Stimulated activated CD4-positive, alpha-beta T cell treated with anti-CD3 and anti-CD28 coated beads, Interleukin-1b, Interleukin-23, amount 100 ng/mL, for 1 hour (primary cell): ENCODE measurements at places on chromosomes 2 and 18.

DNA sequence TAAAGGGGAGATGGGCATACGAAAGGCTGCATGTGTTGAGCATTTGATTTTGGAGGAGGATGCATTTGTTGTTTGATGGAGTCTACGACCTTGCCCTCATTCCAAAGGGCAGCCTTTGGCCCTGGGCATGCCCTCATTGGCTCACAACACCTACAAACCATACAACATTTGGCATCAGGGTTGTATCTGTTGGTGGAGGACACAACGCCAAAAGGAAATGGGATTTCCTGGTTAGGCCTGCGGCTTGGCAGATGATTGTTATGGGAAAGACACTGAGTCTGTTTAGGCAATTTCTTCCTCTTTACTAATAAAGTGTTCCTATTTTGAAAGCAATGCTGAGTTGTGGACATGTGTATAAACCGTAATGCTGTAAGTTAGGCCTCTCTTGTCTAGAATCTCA, 246.9 kb downstream of the LDLRAD4 start:
- no peak for DNase-seq

DNA sequence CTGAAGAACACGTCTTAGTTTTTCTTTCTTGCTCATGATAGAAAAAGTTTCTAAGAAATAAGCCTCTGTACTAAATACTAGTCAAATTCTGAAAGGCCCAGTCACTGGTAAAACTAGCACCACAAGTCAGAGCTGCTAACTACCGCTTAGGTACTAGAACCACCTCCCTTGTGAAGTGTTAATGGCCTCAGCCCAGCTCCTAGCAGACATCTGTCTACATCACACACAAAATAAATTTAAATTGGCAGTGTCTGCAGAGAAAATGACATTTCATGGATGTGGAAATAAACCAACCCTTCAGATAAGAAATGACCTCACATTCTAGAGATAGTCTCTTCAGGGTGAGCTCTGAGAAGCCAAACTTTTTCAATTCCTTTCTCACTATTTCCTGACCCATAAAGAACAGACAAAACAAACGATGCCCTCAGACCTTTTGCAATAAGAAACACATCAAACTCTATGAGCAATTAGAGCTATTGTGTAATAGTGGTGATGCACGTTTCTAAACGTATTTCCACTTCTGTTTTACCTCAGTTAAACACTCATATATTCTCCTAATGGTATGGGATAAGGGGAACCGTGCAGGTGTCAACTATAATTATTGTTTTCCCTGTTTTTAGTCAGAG, 70.3 kb upstream of the DSG1 start:
- no peak for DNase-seq

- no peak for DNase-seq
These were observed 45.6 kb downstream of the MTCL1 start for GRCh38 chr18:8750954-8751415.

DNA sequence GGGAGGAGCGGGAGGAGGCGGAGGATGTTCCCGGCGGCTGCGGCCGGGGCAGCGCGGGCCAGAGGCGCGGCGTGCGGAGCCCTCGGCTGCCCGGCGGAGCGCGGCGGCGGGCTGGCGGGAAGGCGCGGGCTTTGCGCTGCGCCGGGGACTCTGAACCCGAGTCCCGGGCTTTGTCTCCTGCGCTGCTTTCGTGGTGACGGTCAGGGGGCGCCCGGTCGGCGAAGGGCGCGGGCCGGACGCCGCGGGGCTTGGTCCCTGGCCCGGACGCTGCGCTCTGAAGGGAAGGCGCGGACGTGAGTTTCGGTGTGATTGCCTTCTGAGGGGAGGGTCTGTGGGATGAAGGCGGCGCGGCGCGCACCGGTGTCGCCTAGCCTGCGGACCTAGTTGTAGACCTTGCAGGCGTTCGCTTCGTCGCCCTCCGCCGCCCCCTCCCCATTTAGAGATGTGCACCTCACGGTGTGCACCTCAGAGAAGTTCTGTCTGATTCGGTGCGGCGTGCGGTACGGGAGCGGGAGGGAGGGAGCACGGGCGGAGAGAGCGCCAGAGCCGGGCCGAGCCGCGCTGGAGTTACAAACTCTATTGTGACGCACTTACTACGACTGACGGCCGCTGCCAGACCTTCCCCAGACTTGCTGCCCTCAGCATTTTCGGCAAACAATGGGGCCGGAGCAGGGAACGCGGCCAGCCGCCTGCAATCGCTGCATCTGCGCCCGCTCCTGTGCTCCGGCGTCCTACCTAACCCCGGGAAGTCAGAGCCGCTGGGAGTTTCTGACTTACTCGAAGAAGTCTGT, 2.1 kb downstream of the BCL2L11 start:
- DNase-seq, result peak; percentile 14

DNA sequence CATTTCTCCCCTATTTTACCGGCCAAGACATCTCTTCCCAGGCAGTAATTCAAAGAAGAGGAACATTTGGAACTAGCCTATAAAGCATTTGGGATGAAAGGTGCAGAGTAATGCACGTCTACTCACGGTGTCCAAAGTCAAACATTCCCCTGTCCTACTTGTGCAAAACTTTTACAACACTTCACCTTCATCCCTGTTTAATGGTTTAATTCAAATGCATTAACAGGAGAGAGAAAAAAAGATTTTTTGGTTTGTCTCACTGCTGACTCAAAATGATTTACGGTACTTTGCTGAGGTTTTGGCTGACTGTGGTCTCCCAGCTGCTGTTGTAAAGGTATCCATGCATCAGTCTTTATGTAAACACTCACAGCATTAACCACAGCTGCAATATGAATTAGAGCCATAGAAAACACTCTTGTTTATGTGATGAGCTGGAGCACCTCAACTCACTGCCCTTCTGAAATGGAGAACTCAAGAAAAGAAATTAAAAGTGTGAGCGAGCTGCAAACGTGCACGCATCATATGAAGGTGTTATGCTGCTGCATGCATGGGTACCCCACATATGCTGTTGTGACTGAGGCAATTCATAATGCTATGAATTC, 220.5 kb downstream of the PIEZO2 start:
- no peak for DNase-seq

DNA sequence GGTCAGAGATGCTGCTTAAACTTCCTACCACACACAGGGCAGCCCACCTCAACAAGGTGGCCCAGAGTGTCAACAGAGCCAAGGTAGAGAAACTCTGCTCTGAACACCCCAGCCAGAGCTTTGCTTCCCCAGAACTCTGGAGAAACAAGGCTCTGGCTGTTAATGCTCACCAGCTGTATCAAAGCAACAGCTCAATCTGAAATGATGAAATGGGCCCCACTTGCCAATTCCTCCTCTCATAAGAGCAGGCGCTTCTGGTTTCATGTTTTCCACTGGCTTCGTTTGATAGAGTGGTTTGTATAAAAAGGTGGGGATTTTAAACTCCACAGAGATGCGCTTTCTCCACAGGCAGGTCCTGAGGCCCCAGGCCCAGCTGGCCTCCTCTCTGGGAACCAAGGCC, 60.9 kb upstream of the TFCP2L1 start:
- no peak for DNase-seq

- DNase-seq, result no peak
These were observed 260.8 kb downstream of the SETBP1 start for GRCh38 chr18:44941516-44941915.

GRCh38 chr2:70546376-70546775, 7.2 kb downstream of the TGFA start:
- no peak for DNase-seq

DNA sequence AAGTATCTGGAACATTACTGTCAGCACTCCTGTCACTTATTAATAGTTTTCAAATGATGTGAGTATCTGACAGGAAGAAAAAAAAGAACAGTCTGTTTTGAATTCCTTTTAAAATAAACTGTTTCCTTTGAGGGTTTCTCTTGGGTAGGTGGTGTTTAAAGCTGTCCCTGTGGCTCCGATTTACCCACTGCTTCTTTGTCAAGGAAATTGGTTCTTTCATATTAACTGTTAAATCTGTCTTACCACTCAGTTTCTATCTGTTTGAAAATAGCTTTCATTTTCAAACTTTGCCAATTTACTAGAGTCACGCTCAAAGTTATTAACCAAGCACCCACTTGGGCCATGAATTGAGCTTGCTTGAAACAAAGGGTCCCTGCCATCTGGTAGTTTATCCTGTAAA, 614.6 kb upstream of the NXPH2 start:
- no peak for DNase-seq

- no peak for DNase-seq
These were observed 1.3 kb upstream of the YWHAQ start for GRCh38 chr2:9631878-9632700.

- no peak for DNase-seq
These were observed 10.4 kb upstream of the DOCK10 start for GRCh38 chr2:225052703-225053102.

- DNase-seq, result no peak
These were observed 29.9 kb downstream of the ABCB11 start for GRCh38 chr2:169001116-169001815.

DNA sequence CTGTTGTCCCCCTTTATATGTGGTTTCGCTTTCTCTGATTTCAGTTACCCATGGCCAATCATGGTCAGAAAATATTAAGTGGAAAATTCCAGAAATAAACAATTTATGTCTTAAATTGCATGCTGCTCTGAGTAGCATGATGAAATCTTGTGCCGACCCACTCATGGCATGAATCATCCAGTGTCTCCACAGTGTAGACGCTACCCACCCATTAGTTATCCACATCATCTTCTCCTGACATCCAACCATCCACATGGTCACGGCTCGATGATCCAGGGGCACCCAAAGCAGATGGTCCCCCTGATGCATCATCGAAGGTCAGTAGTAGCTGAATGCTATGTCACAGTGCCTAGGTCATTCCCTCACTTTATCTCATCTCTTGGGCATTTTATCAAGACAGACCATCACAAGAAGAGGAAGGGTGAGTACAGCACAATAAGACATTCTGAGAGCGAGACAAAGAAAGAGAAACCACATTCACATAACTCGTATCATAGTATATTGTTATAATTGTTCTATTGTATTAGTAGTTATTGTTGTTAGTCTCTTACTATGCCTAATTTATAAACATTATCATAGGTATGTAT, 44.1 kb upstream of the ACKR3 start:
- no peak for DNase-seq

DNA sequence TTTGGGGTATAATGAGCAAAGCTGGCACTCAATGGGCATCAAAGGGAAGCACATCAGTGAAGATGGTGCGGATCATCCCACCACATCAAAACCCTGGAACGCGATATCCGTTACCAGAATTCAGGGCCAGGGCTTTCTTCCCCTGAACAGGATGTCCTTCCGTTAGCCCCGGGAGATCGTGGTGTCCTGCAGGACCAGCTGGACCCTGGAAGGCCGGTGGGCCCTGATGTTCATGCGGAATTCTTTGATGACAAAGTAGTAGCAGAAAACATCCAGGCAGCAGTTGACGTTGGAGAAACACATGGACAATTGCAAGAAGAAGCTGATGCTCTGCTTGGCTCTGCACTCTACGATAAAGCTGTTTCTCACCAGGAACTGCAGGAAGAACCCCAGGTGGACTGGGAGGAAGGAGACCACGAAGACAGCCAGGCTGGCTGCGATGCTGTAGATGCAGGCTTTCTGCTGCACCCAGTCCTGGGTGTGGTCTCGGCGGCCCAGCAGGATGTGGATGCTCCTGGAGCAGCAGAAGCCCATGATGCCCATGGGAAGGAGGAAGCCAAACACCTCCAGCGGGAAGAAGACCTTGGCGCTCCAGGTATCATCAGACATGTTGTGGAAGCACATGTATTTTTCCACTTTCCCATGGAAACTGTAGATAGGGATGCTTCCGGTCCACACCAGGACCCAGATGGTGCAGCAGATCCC, 15.0 kb downstream of the GPR55 start:
- no peak for DNase-seq

DNA sequence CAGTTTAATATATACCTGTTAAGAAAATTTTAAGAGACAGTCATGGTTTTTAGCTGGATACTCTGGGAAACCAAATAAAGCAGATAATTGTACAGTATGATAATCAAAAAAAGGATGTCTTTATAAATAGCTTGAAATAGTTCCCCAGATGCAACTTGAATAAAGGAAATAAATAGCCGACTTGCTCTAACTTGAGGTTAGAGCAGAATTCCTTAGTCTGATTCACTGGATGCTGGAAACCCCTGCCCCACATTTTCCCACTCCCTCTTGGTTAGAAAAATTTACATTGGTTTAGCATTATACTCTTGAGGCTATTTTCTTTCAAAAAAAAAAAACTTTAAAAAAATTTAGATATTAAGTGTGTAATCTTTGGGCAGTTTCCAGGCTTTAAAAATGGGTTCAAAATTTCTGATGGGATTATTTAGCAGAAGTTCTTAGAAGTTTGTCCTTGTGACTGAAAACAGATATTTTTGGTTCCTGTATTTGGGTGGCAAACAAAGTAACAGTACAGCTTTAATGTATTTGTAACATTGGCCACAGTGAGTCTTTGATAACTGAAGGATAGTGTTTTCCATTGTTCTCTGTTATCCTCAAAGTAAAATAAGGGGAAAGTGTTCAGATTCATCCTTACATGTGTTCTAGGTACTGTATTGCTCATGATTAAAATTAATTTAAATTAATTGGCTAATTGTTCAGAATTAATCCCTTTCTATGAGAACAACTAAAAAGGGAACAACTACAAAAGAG, 39.6 kb downstream of the ITGAV start:
- no peak for DNase-seq

GRCh38 chr2:119366161-119366648, 429 bp downstream of the C2orf76 start:
- DNase-seq, result no peak

DNA sequence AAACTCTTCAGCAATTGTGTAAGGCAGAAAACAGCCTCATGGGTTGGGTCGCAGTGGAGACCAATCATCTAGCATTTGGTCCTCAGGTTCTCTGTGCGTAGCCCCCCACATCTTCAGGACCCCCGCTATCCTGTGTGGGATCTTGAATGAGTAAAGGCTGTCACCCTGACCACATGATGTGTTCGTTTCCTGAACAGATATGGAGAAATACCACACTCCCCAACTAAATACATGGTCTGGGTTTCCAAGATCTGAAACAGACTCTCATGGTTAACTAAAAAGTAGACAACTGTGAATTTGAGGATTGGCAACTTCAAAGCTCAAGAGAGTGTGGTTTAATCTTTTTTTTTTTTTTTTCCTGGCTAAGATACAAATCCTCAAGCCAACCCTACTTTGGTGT, 23.2 kb downstream of the DOCK10 start:
- DNase-seq, result no peak

DNA sequence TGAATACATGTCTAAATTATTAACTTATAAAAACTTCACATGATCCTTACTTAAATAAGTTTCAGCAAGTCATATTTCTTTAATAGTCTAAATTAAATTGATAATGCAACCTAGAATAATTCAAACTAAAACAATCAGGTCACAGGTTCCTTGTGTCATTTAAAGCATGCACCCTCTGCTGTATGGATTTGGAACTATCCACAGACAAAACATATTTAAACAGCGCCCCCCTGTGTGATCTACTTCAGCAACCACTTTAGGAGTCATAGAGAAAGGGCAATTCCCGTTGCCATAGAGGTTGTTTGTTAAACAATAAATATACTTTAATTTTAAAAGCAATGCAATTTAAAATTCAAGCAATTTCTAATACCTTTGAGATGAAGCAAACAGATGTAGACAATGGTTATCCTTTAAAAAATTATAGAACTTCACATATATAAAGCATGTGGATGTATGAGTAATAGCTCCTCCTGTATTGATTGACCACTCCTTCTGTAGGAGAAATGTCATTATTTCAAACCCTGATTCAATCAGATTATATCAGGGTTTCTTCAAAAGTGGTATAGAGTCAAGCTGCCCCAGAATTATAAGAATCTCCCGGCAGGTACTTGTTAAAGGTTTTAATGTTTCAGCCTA, 21.2 kb downstream of the GRB14 start:
- no peak for DNase-seq
